GM12891 (cell line): ENCODE measurements at places on chromosomes 11 and 22.

- no peak for DNase-seq
Observed at GRCh38 chr11:96324912-96325311, 18.1 kb downstream of the MAML2 start.

DNA sequence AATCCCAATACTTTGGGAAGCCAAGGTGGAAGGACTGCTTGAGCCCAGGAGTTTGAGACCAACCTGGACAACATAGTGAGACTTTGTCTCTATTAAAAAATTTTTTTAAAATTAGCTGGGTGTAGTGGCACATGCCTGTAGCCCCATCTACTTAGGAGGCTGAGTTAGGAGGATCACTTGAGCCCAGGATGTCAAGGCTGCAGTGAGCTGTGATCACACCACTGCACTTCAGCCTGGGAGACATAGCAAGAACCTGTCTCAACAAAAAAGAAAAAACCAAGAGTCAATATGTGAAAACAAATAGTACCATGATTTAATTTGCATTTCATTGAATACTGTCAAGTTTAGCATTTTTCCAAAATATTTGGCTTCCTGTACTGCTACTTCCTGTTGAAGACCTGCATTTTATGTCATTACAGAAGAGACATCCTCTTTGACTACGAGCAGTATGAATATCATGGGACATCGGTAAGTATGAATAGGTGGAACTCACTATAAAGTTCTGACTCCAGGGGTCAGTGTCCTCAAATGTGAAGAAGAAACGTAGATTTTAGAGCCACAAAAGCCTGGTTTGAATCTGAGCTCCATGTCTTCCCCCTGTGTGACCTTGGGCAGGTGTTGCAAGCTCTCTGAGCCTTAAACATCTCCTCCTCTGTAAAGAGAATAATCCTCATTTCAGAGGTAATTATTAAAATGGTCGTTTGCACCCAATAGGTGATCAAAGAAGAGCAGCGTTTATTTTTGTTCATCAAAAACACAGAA lies 16.0 kb downstream of the CDC45 start:
- no peak for DNase-seq

DNA sequence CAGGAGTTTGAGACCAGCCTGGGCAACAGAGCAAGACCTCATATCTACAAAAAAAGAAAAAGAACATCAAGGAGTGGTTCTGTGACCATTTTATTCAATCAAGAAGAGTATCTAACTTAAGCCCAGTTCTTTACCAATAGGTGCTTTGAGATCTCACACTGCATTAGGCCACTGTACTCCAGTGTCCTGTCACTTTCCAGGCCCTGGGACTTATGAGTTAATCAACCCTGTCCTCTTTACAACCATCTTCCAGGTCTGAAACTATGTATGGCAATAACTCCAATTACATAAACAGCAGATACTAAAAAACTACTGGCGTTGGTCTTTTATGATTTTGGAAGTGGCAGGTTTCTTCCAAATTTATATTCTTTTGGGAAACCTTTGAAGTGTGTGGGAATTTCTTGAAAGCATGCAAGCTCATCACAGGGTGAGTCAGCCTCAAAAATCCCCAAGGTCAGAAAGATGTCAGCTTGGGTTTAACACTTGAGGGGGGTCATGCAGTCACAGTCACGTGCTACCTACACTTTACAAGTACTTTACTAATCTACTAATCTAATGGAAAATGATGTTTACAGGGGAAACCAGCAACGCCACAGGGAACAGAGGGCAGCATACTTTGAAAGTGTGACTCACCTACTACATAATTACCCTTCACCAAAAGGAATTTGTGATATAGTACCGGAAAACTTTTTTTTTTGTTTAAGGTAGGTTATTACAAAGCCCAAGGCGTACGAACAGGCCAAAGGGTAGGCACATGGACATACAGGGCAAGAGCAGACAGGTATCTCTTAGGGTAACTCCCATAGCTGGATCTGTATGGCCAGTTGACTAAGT lies 15.6 kb downstream of the PISD start:
- no peak for DNase-seq

GRCh38 chr11:96144553-96144952 lies 198.4 kb downstream of the MAML2 start:
- no peak for DNase-seq

GRCh38 chr11:125175896-125176575 lies 11.5 kb downstream of the PKNOX2 start:
- DNase-seq = no peak

GRCh38 chr11:19365743-19366410 lies 125.1 kb upstream of the E2F8 start:
- no peak for DNase-seq

GRCh38 chr11:95345651-95346050 lies 114.6 kb upstream of the SESN3 start:
- no peak for DNase-seq

GRCh38 chr11:91795139-91795887 lies 429.3 kb upstream of the FAT3 start:
- no peak for DNase-seq

DNA sequence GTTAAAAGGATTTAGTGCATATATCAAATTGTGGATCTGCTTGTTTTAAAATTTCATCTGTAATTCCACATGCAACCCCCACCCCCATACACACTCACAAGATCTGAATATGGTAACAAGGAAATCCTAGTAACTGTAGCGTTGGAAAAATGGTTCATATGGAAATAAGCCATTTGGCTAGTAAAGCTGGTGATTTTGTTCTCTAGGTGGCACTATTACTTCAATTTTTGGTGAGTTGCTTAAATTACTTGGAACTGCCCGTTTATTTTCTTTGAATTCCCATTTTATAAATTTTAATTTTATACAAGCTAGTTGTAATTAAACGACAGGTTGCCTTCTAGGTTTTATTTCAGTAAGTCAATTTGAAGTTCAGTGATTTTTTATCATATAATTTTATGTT lies 5.3 kb downstream of the BDNF start:
- no peak for DNase-seq

DNA sequence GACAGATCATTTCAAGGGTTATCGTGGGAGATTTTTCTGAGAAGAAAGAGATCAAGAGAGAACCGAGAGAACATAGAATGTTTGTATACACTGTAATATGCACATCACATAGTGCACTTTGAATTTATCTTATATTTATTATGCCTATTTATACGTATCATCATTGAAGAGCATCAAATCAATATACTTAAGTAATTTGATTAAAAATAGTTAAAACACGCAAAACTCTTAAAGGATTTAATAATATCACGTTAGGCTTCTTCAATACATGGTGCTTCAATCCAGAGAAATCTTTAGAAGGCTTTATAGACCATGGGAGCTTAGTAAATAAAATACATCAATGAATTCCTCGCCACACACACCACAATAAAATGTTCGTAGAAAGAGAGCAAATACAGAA lies 139.5 kb upstream of the C11orf58 start:
- no peak for DNase-seq

DNA sequence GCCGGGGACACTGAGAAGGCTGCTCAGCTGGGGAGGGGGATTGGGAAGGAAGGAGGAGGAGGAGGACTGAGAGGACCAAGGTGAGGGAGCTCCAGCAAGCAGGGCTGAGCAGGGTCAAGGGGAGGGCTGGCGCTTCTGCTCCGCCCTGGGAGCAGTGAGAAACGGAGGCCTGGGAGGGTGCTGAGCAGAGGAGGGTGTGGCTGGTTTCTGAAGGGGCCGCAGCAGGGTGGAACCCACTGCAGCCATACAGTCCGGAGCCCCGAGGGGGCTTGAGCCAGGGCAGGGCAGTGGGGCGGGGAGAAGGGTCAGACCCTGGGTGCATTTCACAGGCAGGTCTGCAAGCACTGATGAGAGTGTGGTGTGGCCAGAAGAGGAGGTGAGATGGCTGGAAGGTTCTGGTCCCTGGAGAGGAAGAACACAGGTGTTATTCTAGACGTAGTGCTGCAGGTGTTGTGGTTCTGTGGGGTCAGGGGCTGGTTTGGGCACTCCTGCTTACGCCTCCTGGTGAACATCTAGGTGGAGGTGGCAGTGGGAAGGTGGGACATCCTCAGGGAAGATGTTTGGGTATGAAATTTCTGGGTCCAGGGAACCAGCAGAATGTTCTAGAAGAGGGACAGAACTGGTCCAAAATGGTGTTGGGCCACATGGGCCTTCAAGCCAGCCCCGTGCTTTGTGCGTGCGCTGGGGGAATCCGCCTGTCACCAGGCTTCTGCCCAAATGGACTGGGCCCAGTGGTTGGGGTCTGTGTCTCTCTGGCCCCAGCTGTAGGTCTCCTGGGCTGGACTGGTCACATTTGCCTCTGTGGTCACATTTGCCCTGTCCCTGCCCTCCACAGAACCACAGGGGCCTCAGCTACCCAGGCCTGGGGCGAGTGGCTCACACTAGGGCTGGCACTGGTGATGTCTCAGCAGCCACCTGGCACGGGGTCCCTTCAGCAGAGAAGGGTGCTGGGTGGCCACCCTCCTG lies 714.7 kb downstream of the BRD1 start:
- DNase-seq = no peak

DNA sequence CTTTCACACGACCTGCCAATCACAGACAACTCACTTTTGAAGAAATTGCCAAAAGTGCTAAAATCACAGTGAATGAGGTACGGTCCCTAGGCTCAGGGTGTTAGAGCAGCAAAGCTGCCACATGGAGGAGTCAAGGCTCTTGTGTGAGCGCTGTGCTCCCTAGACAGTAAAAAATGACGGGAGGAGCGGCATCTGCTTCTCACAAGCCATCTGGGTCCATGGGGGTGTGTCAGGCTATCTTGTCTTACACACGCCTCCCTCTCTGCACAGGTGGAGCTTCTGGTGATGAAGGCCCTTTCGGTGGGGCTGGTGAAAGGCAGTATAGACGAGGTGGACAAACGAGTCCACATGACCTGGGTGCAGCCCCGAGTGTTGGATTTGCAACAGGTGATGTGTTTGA lies 14.8 kb downstream of the PSMD13 start:
- DNase-seq = no peak

DNA sequence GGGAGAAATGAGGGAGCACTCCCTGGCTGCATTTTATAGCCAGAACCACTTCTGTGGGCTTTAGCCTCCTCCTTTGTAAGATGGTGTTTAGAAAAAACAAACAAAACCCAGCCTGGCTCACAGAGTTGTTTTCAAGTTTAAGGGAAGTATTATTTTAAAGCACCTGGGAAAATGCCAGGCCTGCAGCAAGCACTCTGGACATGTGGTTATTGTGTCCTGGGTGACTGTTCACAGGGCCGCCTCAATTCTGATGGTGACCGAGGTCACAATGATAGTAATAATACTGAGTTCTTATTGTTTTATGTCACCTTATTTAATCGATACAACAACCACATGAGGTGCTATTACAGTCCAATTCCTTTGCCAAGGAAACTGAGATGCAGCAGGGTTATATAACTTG lies 20.7 kb upstream of the SLC22A12 start:
- no peak for DNase-seq

DNA sequence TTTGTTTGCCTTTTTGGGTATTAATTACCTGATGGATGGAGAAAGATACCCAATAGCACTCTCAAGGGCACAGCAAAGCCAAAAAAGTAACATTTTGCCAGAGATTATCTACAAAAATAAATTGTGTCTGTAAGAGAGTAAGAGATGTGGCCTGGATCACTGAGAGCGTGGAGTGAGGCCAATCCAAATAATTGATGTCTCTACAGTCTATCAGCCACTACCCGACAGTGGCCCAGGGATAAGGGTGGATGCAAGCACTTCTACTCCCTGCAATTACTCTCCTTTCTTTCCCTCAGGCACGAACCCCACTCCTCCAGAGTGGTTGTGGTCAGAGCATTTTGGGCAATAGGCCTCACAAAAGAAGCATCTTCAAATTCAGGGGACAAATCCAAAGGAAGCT lies 92.3 kb upstream of the ZC3H12C start:
- DNase-seq = no peak

- DNase-seq = no peak
Observed at GRCh38 chr11:76337923-76338322, 43.0 kb downstream of the THAP12 start.

- no peak for DNase-seq
Observed at GRCh38 chr11:129319201-129319600, 56.4 kb upstream of the BARX2 start.

- DNase-seq = peak; percentile 75
Observed at GRCh38 chr22:39013942-39014722, at the start of gene APOBEC3C. APOBEC3C (plus strand) TSS chr22:39014257; CDS start chr22:39014363, 106 bp downstream.

- DNase-seq = peak; percentile 25
Observed at GRCh38 chr22:26589367-26589844, 526 bp downstream of the TPST2 start.

GRCh38 chr11:108916290-108916689 lies 251.4 kb downstream of the DDX10 start:
- DNase-seq = no peak

- no peak for DNase-seq
Observed at GRCh38 chr22:41762980-41763779, 37.3 kb upstream of the CCDC134 start.

- no peak for DNase-seq
Observed at GRCh38 chr11:68632802-68633201, 51.5 kb upstream of the GAL start.

GRCh38 chr22:38930512-38930911 lies 26.9 kb upstream of the APOBEC3A start:
- DNase-seq = no peak

DNA sequence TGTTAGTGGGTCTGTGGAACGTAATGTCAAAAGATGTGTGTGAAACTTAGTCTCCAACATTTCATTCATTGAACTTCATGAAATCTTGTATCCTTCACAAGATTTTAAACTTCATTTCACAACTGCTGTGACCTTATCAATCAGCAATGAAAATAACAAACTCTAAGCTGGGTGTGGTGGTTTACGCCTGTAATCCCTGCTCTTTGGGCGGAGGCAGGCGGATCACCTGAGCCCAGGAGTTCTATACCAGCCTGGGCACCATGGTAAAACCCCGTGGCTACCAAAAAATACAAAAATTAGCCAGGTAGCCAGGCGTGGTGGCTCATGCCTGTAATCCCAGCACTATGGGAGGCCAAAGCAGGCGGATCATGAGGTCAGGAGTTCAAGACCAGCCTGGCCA lies 5.1 kb downstream of the CHKA start:
- no peak for DNase-seq

GRCh38 chr22:36833073-36833472 lies 16.2 kb upstream of the PVALB start:
- no peak for DNase-seq

GRCh38 chr11:16862726-16863125 lies 124.3 kb downstream of the C11orf58 start:
- DNase-seq = no peak

GRCh38 chr22:42780070-42780540 lies 59.4 kb upstream of the A4GALT start:
- DNase-seq = no peak
